CD14-positive monocyte (primary cell): ENCODE measurements at places on chromosomes 13 and 19.

GRCh38 chr19:14433554-14434501 lies 722 bp downstream of the PKN1 start:
- no peak for DNase-seq

- peak; percentile 89 for DNase-seq
These were observed at the start of gene RAB20 for GRCh38 chr13:110561344-110562035. TSS of gene RAB20 (minus strand) at chr13:110561722. CDS start at chr13:110561519, 203 bp downstream.

GRCh38 chr13:24644036-24644435 lies 36.2 kb upstream of the ATP12A start:
- no peak for DNase-seq

GRCh38 chr13:109227344-109227940 lies 558.9 kb downstream of the IRS2 start:
- no peak for DNase-seq
